ENCODE measurements at places on chromosomes 7 and 10.

DNA sequence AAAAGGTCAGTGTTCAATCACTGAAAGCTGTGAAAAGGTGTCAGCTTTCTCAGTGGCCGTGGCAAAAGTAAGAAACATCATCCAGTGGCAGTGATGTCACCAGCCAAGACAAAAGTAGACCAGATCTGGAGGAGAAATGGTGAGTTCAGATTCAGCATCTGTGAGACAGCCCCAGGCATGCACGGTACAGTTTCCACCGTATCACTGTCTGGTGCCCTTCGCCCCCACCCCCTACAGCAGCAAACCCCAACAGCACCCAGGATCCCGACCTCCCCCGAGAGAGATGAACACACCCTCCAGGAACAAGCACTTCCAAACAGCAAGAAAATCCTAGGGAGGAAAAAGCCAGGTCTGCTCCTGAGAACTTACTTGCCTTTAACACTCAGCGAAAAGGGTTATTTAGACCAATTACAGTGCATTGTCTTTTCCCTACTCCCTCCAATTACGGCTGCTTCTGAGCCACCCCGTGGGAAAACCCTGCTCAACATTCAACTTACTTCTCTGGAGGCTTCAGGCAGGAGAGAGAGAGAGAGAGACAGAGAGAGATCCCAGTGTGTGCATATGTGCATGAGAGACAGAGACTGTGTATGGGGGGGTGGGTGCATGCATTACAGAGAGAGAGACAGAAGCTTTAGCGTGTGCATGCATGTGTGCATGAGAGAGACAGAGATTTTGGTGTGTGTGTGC, 189.6 kb downstream of the GRID1 start:
- DNase-seq = no peak

DNA sequence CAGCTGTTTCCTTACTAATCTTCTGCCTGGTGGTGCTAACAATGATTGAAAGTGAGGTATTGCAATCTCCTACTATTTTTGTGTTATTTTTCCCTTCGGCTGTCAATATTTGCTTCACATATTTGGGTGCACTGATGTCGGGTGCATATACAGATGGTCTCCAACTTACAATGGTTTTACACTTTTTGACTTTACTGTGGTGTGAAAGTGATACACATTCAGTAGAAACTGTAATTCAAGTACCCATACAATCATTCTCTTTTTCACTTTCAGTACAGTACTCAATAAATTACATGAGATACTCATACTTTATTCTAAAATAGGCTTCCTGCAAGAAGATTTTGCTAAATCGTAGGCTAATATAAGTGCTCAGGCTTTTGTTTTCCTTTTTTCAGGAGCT, 73.2 kb downstream of the RNF216 start:
- no peak for DNase-seq

- DNase-seq = no peak
These were observed 121.5 kb downstream of the JMJD1C start for GRCh38 chr10:63344269-63344668.

DNA sequence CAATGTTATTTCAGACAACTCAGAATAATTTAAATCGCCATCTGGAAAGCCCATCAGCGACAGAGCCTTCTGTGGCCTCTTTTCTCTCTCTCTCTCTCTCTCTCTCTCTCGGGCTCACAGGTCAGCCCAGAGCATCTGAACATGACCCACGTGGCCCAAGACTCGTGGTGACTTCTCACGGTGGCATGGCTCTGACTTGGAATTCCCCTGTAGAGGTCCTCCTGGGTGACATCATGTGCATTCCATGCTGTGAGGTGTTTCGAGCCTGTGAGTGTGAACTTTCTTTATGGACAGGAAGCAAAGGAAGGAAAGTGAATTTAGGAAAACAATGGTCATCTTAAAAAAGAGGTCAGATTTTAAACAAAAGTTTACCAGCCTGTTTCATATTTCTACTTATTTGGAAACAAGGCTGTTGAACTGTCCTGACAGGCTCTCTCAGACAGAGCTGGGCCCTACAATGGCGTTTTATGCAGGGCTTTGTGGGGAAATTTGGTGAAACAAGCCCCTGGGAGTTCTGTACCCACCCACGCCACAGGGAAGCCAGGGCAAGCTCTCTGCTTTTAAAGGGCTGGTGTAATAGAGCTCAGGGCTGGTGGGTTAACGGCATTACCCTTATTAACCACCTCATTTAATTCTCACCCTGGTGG, 359.7 kb upstream of the ZNF32 start:
- no peak for DNase-seq

- DNase-seq = no peak
These were observed 254.2 kb upstream of the AOAH start for GRCh38 chr7:36978461-36978860.

- DNase-seq = no peak
These were observed 140.1 kb downstream of the PLXNA4 start for GRCh38 chr7:132436121-132436520.

DNA sequence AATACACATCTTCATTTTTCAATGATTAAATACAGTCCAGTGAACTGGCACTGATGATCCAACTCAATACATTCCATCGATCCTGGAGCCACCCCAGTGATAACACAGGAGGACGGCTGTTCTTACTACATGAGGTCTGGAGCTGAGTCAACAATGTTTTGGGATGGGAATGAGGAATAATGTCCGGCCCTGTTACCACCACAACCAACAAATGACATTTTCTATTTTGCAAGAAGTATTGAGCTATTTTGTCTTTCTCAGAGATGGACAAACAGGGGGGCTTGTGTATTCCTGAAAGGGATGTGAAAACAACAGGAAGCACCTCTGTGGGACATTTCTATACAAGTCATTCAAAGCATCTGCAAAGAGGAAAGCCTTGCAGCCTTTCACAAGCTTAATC, 249.2 kb downstream of the PARD3 start:
- DNase-seq = no peak

DNA sequence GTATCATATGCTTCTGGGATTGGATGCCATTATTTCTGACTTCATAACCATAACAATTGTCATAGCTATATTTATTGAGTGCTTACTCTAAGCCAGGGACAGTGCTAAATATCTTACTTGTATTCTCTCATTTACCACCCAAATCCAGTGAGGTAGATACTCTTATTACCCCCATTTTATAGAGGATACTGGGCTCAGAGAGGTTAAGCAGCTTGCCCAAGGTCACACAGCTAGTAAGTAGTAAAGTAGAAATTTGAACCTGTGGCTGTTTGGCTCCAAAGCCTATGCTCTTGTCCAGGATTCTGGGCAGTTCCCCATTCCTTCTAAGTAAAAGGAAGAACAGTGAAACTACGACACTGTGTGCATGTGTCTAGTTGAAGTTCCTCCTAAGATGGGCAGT, 56.5 kb downstream of the COL13A1 start:
- no peak for DNase-seq

GRCh38 chr7:24444666-24445440, 128.4 kb upstream of the PALS2 start:
- no peak for DNase-seq
